ENCODE measurements at places on chromosomes 3 and 15.

- DNase-seq, result no peak
Observed at GRCh38 chr3:72543246-72543645, 305.0 kb downstream of the SHQ1 start.

GRCh38 chr3:159629329-159630084, 359.1 kb upstream of the IL12A start:
- no peak for DNase-seq

GRCh38 chr3:151430821-151431484, 29.9 kb downstream of the IGSF10 start:
- DNase-seq, result no peak

DNA sequence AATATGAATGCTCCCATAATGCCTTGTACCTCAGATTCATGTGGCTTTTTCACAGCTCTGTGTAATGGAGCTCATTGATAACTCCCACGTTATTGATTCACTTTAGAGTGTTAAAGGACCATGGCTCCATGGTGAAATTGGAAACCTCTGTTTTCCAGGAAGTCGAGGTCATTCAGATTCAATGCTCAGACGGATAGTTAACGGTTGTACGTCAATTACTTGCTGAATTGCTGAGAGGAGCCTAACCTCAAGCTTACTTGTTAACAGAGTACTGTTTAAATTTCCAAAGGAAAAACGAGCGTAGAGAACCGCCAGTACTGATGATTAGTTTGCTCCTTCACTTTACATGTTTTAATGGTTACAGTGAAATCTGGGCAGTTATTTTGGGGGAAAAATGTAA, 11.1 kb downstream of the ABHD17C start:
- no peak for DNase-seq

DNA sequence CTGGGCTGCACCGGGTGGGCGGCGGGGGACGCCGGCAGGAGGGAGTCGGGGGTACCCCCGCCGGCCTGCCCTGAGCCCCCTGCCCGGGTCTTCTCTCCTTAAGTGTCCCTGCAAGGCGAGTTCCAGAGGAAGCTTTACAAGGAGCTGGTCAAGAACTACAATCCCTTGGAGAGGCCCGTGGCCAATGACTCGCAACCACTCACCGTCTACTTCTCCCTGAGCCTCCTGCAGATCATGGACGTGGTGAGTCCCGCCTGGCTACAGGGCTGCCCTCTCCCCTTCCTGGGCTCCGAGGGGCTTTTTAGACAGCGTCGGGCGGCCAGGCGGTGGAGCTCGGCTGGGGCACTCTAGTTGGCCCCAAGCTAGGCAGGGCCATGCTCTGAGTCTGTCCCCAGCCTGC, 480 bp downstream of the CHRNA7 start:
- no peak for DNase-seq

DNA sequence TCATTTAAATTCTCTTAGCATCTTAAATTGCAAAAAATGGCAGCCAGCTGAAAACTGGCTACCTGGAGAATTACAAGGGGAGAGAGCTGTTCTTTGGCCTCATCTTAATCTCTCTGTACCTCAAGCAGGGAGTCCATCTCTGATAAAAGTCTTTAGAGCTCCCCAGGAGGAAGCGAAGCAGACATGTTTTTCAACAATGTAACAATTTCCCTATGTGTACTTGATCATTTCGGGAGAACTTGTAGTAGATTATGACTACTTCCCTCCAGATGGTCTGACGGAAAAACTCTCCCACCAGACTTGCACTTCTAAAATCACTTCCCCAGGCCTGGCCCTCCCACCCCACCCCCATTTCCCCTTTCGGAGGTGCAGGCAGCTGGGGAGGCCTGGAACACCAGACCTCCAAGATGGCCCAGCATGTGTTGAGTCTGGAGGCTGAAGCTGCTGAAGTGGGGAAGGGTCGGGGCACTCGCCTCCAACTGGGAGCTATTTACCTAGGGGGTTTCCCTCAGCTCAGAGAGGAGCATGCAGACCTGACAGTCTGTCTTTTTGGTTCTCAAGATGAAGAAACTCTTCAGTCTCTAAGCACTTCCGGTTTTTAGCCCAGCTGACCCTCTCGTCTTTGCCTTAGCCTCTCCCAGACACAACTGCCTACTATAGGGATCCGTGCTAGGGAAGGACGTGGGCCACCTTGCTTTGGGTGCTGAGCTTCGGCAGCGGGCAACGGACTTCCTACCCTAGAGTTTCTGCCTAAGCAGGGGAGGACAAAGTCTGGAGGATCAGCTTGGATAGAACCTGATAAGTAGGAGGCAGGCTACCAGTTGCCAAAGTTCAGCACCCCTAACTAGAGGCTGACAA, 164.0 kb upstream of the TBL1XR1 start:
- DNase-seq, result no peak

DNA sequence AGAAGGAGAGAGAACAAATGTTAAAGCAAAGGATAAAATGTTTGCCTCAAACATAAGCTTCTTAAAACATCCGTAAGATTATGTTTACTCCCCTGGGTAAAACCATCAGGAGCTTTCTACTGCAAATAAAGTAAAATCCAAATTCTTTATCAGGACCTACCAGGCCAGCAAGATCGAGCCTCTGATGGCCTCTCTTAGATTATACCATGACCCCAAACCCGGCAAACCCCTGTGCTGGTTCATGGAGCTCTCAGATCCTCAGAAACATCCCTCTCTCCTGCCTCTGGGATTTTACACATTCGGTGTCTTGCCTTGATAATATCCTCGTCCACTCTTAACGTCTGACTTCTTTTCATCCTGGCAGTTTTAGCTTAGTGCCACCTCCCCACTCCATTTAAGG, 7.5 kb upstream of the TARS3 start:
- DNase-seq, result no peak

DNA sequence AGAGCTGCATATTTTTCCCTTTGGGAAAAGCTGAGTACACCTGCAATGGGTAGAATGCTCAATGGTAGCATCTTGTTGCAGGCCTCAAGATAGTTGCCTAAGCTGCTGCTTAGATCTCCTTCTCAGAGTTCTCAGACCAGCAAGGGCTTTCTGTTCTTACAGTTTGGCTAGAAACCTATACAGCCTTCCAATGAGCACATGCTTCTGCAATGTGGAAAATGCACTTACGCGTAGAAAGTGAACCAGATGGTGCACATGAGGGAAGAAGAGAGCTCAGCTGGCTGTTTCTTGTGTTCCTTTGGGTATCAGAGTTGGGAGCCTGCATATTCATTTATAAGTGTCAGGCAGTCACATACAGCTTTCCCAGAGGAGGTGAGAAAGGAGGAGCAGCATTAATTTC, 136.4 kb downstream of the B3GALNT1 start:
- no peak for DNase-seq

GRCh38 chr3:115418583-115418982, 204.7 kb upstream of the GAP43 start:
- no peak for DNase-seq

DNA sequence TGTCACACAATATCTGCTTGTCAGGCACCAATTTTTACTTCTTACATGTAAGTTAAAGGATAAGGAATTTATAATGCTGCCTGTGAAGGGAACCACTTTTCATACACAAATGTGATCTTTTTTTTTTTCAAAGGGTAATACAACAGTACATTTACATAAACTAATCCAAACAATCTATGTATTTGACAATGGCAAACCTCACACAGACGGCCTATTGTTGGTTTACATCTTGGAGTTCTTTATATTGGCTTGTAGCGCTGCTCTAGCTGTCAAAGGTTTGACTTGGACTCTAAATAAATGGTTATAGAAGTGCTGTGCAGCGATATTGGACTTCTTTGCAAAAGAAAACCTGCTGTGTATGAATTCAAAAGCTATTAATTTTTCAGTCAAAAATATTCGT, 598.0 kb downstream of the FOXP1 start:
- DNase-seq, result no peak

- DNase-seq, result no peak
Observed at GRCh38 chr3:79954756-79955155, 187.0 kb upstream of the ROBO1 start.

DNA sequence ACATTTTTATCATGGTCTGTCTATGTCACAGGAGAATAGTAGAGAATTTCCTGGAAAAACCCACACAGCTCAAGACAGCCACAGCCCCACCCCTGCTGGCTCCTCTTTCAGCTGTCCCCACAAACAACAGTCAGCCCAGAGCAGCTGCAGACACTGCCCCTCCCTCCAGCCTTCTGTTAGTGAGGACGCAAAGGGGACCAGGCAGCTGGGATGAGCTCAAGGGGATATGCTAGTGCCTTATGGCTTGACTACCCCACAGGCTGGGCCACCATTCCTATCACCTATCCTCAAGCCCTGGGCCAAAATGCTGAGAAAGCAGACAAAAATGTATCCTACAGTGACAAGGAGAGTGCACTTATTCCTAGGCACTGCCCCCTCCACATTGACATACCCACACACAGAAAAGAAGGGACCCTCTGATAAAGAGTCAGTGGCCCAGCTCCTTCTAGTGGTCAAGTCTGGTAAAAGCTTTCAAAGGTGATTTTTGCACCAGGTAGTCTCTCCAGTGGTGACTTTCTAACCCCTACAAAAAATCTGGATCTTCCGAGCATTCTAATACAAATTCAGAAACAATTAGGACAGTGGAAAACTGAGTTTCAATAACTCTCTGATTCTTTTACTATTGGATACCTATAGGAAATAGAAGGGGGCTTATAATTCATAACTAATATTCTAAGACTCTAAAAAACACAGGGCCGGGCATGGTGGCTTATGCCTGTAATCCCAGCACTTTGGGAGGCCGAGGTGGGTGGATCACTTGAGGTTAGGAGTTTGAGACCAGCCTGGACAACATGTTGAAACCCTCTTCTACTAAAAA, 3.0 kb upstream of the MAP1A start:
- DNase-seq, result no peak

DNA sequence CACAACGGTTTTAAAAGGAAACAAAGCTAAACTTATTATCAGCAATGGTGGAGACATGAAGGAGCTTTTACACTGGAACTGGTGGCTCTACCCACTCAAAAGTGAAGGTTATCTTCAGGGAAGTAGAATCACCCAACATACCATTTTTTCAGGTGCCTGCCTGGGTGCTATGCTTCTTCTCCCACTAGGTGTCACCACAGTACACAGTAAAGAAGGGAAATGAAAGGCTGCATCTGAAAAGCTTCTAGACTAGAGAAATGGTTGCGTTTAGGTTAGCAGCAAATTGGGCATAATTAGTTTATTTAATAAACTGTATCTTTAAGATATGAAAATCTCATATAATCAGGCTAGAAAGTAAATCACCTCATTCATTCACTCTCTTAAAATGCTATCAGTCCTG, 47.0 kb upstream of the SELENOK start:
- DNase-seq, result peak; percentile 3

- DNase-seq, result no peak
Observed at GRCh38 chr3:2741516-2741915, 368.7 kb downstream of the IL5RA start.

GRCh38 chr3:78140866-78141265, 1101.0 kb downstream of the ROBO2 start:
- no peak for DNase-seq

- DNase-seq, result no peak
Observed at GRCh38 chr3:129793319-129793718, 100.2 kb downstream of the TMCC1 start.

DNA sequence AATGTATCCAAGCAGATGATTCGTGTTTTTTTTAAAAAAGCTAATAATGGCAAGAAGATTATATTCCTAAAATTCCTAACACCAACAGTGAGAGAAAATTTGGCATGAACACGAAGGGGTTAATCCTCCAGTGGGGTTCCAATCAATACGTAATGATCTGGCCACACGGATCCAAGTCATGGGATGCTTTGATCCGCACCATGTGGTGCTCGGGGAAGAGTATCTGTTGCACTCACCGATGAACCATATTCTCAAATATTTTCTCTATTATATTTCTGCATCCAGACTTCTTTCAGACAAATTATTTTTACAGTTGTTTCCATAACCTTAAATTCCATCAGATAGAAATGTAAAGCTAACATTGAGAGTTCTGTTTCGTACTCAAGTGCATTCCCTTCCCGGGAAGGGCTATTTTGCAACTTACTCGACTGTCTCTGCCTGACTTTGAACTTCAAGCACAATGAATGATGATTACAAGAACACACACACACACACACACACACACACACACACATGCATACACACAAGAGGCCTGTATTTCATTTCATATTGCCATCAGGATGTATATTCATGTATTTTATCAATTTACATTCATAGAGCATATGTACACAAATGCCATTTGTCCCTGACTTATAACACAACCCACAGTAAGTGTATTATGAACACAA, 567.2 kb downstream of the FOXP1 start:
- no peak for DNase-seq

DNA sequence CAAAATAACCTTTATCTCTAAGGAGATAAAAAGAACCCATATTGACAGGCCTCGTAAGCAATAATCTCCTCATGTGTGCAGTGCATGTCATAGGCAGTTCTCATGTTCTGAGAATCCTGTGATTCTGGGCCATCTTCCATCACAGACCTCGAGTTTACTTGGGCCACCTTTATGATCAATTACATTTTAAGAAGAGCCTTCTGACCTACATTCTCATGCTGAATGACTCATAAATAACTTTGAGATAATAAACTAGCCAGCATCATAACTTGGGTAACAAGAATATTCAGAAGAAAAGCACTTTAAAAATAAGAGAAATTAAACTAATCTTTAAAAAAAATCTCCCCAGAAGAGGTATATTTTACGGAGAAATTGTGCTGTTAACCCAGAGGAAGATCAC, 310.7 kb upstream of the ZNF717 start:
- no peak for DNase-seq

Data from stimulated activated CD4-positive, alpha-beta T cell treated with anti-CD3 and anti-CD28 coated beads, Interleukin-4, amount 100 ng/mL, for 1 hour (primary cell).